NCI-H82 (cell line): ENCODE measurements at places on chromosomes 3 and 15.

- DNase-seq: no peak
These were observed 44.8 kb upstream of the HACD2 start for GRCh38 chr3:123629747-123630047.

GRCh38 chr15:39127151-39127790 lies 453.6 kb upstream of the THBS1 start:
- DNase-seq: no peak

- peak; percentile 2 for DNase-seq
These were observed 2.6 kb downstream of the LTF start for GRCh38 chr3:46462111-46462510.

GRCh38 chr3:195859061-195859845 lies 47.5 kb upstream of the MUC4 start:
- DNase-seq: peak; percentile 98

DNA sequence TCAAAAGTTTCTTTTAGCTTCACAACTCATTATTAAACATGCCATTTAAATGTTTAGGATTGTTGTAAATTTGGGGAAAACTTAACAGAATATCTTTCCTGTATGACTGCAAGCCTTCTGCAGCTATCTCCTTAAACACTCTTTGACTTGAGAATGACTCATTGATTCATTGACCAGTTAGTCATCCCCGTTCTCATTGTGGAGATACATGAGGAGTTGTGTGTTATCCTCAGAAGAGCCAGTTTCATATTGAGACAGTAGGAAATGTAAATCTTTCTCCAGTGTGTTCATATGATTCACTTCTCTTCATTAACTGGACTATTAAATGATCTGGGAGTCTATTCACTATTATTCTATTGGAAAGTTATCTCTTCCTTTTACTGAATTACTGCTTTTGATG lies 83.0 kb downstream of the CRYGS start:
- no peak for DNase-seq

GRCh38 chr3:64913515-64913914 lies 225.7 kb upstream of the ADAMTS9 start:
- DNase-seq: no peak

DNA sequence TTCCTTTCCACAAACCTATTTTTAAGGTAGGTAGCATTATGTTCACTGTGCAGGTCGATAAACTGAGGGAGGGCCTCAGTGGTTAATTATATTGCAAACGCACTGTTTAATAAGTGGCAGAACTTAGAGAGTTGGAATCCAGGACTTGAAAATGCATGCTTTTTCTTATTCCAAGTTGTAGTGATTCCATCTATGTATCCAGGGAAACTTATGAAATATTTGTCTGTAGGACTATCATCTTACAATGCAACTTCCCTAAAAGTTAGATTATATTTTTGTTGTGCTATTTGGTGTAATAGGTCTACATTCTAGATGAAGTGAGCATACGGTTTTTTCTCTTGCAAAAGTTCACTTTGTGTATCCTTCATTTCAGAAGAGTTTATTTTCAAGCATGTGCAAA lies 419.5 kb downstream of the NAALADL2 start:
- no peak for DNase-seq

DNA sequence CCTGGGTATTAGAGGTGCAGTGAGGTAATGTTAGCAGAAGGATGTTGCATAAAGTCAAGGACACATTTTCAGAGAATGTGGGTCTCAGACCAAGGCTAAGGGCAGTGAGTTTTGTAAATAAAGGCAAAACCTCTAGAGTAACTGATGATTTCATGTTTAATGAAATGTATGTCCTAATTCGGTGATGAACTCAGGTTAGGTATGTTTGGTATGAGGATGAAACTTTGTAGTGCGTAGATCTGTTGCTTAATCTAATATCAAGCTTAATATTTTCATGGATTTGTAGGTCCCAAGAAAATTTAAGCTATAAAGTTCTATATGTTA lies 3.6 kb downstream of the USP50 start:
- DNase-seq: no peak

- DNase-seq: peak; percentile 67
These were observed 46.9 kb downstream of the PIK3R4 start for GRCh38 chr3:130699765-130700164.

- DNase-seq: no peak
These were observed 15.4 kb downstream of the GALK2 start for GRCh38 chr15:49185473-49185872.

- DNase-seq: no peak
These were observed 109.2 kb downstream of the ASB7 start for GRCh38 chr15:100711516-100712021.

GRCh38 chr3:536417-536813 lies 339.9 kb downstream of the CHL1 start:
- DNase-seq: no peak

GRCh38 chr3:48478626-48479555 lies 25.1 kb downstream of the SHISA5 start:
- DNase-seq: no peak

DNA sequence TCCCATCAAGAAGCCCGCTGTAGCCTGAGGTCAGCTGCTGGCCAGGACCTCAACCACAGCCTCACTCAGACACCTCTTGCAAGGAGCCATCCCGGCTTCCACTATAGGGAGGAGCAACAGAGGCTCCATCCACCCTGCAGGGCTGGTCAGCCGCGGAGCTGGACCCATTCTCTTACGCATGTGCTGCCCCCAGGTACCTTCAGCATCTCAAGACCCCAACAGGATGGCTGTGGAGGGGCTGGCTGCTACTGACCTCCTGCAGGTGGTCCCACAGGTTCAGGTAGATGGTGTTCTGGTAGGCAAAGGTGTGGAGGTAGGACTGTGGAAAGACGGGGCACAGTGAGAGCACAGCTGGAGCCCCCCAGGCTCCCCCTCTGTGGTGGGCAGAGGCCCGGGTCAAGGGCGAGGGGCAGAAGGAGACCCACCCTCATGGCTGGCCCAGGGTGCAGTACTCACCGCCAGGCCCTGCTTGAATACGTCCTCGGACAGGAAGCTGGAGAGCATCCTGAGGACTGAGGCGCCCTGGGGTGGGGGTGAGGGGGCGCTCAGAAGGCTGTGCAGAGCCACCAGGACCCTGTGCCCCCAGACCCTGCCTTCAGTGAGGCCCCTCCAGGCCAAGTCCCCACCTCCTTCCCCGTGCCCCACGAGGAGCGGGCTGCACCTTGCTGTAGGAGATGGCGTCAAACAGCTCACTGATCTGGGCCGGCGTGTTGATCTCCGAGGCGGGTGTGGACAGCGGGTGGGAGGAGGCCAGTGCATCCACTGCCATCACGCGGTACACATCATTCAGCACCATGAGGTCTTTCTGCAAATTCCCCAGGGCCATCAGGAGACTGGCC lies 11.4 kb downstream of the ANPEP start:
- DNase-seq: no peak

DNA sequence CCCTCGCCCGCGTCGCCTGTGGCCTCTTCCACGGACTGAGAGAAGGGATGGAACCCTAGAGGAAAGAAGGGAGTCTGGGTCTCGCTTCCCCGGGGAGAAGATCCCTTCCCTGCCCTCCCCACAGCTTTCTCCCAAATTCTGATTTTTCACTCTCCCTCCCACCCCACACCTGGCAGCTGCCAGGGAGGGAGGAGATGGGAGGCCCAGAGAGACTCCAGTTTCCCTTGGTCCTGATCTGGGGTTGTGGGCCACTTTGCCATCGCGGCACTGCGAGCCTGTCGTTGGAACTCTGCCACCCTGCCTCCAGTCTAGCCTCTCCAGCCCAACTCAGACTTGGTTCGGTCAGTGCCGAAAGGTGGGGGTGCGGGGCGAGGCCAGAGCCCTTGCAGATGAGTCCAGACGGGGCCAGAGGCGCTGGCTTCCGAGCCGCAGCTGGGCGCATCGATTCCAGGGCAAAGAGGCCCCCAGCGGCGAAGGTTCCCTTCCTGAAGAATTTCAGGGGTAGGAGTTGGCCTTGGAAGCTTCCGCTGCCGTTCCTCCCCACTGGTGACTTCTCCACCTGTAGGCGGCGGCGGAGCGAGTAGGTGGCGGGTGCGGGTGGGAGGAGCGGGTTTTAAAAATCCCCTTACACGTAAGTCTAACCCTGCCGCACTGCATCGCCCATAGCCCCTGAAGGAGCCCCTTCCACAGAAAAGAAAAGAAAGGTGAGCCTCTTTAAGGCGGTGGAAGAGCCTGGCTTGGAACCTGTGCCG lies 5.2 kb downstream of the WNT5A start:
- DNase-seq: peak; percentile 37

DNA sequence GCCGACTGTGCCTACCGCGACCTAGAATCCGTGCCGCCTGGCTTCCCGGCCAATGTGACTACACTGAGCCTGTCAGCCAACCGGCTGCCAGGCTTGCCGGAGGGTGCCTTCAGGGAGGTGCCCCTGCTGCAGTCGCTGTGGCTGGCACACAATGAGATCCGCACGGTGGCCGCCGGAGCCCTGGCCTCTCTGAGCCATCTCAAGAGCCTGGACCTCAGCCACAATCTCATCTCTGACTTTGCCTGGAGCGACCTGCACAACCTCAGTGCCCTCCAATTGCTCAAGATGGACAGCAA lies 1.4 kb downstream of the ISLR start:
- DNase-seq: no peak

DNA sequence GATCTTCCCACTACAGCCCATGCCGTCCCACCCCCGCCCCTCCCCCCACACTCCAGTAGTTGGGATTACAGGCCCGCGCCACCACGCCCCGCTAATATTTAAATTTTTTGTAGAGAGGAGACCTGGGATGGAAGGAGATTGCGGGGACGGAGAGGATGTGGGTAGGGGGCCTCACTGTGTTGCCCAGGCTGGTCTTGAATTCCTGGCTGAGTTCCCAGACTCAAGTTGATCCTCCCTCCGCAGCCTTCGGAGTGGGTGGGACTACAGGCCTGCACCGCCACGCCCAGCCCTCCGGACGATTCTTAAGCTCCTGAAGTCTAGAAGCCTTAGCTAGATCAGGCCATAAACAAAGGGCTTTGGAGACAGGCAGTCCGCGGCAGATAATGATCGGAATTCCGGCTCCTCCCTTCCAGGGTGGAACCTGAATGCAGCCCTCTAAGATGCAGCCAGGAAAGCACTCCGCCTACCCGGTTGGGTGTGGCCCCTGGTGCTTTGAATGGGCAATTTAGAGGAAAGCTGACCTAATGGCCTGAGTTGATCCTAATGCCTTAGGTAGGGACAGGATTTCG lies at the start of gene DPPA2:
Gene DPPA2 (minus strand): TSS at position 356 of the 569 bp plus-strand sequence. CDS start 1,975 bp downstream, outside the sequence.
- no peak for DNase-seq
